ENCODE measurements at places on chromosomes 6 and 20. TPM values are rescaled to one million over a fixed set of nuclear protein-coding genes. Genes with fewer than 3 reads are reported as not detected.

Gene KIFC1
- total RNA-seq: 0.63 TPM

Gene SAMD3
- 2.1 TPM for total RNA-seq

Gene METTL24
- total RNA-seq: 2.4 TPM

Gene TFAP2D
- not detected for total RNA-seq

Gene SSTR4
- not detected for total RNA-seq

- DNase-seq: no peak
Observed at GRCh38 chr6:134706153-134706552, 243.7 kb downstream of the ALDH8A1 start.

DNA sequence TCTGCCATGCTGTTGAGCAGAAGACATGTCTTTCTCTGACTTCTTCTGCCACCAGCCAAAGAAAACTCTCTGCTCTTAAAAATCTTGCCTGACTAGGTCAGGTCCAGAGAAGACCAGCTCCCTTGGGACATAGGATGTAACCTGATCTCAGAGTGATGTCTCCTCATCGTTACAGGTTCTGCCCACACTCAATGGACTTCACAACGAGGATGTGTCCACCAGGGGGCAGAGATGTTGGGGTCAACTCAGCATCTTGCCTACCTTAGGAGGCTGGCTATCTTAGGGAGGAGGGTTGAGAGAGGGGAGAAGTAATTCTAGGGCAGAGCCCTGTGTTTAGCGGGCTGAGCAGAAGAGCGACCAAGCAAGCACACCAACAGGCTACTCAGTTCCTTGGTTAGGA, 207.6 kb upstream of the CDH4 start:
- DNase-seq: no peak

GRCh38 chr6:8194490-8194889, 92.1 kb upstream of the EEF1E1 start:
- no peak for DNase-seq

GRCh38 chr20:57724610-57725405, 15.0 kb upstream of the PMEPA1 start:
- no peak for DNase-seq

DNA sequence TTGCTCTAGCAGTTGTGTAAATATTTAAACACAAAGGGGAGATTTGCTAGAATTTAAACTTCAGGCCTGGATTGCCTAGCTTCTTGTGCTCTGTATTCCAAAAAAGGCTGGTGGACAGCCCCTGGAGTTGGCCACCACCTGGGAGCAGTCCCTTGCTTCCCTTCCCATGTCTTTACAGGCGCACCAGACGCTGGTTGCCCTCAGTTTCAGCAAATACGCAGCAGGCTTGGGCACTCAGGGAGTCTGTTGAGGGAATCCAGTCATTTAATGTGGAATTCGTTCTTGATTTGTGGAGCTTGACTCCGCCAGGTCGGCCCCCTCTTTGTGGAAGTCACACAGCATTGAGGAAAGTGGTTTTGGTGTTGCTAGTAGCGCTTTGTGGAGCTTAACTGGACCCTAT, 156.8 kb downstream of the DTNBP1 start:
- DNase-seq: no peak

- no peak for DNase-seq
Observed at GRCh38 chr6:31075528-31075927, 36.8 kb downstream of the C6orf15 start.

DNA sequence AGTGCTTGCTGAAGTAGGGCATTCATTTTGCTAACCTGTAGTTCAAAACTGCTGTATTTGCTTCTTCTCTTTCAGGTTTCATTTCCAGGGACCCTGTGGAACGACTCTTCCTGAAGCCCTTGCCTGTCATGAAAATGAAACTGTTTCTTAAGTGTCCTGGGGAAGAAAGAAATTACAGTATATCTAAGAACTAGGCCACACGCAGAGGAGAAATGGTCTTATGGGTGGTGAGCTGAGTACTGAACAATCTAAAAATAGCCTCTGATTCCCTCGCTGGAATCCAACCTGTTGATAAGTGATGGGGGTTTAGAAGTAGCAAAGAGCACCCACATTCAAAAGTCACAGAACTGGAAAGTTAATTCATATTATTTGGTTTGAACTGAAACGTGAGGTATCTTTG, 3.4 kb upstream of the NOL7 start:
- no peak for DNase-seq

GRCh38 chr6:97361286-97361685, 78.3 kb upstream of the MMS22L start:
- DNase-seq: no peak

DNA sequence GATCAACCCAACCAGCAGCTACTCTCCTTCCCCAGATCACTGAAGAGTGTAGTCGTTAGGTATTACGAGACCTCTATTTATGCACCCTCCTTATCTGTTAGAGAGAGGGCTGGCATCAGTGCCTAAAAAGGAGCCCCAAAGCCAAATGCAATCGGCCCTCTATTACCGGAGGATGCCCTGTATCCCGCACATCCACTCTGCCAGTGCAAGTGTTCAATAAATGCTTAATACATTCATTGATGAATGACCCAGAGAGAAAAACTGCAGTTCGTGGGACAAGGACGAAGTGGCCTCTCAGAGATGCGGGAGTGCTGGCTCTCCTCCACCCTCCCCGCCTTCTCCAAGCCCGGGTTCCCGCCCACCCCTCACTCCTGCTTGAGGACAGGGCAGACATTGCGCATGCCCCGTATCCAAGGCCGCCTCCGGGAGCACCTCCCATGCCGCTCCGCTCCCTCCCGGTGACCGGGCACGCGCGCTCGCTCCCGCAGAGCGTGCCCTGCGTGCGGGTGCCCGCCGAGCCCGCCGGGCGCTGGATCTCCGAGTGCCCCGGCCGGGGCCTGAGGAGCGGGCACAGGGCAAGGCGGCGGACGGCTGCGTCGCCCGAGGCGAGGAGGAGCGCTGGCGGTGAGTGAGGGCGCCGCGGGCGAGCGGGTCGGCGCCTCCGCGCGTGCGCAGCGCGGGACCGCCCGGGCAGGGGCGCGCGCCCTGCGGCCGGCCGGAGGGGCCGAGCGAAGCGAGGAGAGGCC, 27.2 kb upstream of the BTBD3 start:
- DNase-seq: peak; percentile 50

GRCh38 chr20:49937027-49937929, 1.1 kb downstream of the RNF114 start:
- DNase-seq: no peak

DNA sequence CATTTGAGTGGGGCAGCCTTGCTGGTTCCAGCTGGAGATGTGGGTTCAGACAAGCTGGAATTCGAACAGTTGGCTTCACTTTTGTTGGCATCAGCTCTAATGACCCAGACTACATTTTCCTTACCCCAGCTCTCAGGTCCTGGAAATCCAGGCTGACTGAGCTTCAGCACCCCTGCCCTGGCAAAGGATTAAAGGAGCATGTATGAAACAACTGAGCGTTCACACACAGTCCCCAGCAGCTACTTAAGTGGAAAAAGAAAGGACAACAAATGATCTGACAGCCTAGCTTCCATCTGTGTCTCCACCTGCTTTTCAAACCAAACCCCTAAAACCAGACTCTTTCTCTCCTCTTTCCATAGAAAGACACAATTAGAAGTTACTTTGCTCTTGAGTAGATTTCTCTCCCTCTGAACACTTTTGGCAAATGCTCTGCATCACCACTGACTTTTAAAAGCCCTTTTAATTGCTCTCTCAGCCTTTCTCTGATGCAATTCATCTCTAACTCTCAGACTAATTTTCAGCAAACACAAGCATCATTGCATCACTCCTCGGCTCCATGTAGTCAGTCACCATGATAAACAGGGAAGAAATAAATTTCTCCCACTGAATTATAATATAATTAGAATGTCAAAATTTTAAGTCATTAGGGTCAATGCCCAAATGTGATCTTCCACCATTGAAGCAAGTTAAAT, 28.1 kb downstream of the ROS1 start:
- no peak for DNase-seq

- DNase-seq: no peak
Observed at GRCh38 chr6:142897659-142898058, 47.3 kb downstream of the HIVEP2 start.

DNA sequence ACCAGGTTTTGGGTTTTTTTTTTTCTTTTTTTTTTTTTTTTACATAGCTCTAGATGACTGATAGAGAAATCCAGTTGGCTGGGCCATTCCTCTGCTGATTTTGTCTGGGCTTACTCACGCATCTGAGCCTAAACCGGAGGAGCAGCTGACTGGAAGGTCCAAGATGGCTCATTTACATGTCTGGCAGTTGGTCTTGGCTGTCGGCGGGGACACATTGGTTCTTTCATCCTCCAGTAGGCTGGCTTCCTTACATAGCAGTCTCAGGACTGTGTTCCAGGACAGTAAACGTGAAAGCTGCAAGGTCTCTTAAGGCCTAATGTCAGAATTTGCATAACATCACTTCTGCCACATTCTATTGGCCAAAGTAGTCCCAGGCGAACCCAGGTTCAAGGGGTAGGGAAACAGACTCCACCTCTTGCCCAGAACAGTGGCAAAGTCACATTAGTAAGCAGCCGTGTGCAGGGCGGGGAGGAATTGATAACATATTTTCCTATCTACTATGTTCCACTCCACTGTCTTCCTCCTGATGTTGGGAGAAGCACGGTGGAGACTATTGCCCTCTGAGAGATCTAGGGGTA, 87.0 kb downstream of the CDH22 start:
- no peak for DNase-seq

DNA sequence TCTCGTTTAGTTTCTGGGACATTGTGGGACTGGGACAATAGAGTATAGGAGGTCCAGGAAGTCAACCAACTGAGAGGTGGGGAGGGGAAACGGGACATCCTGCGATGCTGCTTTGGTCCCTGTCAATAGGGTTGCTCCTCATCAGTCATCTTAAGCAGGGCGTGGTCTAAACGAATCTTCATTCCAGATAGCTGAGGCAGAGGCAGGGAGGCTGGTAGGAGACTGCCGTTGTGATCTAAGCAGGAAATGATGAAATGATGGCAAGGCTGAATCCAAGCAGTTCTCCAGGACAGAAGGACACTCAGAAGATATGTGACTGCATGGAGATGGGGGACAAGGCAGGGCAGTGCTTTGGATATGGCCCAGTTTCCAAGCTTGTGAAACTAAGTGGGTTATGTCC, 953.4 kb downstream of the KIF16B start:
- DNase-seq: no peak

DNA sequence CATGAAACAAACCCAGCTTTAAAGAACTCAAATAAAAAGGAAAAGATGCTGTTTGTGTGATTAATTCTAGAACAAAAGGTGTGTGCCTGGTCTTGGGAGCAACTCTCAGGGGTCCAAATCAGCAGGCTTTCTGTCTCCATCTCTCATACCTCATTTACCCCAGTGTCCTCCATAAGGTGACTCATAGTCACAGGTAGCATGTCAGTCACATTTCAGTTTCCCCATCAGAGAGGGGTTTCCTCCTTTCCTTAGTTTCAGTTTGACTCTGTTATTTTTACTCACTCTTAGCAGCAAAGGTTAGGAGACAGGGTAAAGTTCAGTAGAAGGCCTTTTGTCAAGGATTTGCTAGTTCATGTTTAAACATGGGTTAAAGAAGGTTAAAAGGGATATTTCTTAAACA, 46.2 kb downstream of the OGFRL1 start:
- DNase-seq: no peak

DNA sequence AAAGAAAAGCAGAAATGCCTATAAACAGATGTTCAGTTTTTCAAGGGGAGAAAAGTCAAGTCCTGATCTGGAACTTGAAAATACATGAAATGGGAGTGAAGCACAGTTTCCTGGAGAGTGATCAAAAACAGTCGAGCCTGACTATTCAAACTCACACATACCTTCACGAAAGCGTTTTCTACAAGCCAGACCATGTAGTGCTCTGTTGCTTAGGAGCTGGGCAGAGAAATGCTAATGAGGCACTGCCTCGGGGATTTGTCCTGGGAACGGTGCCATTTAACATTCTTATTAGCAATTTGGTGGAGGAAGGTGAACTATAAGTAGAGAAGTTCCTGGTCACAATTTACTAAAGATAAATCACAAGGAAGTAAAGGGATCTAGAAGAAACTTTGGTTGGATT, 5.9 kb downstream of the NHSL1 start:
- no peak for DNase-seq

- peak; percentile 67 for DNase-seq
Observed at GRCh38 chr6:33161354-33162331, 30.6 kb downstream of the COL11A2 start.

DNA sequence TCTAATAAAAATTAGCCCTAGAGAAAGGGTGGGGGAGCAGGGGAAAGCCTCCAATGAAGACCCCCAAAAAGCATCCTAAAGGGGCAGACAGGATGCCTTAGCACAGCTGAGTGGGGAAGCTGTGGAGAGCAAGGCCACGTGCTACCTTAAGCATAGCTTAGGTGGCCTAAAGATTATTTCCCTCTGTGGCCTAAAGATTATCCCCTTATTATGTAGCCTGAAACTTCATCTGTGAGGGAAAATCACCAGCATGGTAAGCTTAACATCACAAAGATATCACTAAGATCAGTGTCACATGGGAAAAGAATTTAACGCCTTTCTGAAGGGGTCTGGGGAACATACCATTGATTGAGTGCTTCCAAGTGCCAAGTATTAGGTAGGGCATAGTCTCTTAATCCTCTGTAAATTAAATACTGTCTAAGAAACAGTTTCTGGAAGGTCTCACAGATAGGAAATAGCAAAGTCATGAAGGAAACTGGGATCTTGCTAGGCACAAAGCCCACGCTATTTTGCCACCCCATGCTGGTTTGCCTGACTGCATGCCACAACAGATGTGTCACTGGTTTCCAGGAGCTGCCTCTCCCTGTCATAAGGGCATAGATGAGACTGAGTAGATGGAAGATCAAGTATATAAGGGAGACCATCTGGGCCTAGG, 170.0 kb downstream of the HACE1 start:
- DNase-seq: no peak

GRCh38 chr6:837380-837779, 144.4 kb upstream of the EXOC2 start:
- DNase-seq: no peak

DNA sequence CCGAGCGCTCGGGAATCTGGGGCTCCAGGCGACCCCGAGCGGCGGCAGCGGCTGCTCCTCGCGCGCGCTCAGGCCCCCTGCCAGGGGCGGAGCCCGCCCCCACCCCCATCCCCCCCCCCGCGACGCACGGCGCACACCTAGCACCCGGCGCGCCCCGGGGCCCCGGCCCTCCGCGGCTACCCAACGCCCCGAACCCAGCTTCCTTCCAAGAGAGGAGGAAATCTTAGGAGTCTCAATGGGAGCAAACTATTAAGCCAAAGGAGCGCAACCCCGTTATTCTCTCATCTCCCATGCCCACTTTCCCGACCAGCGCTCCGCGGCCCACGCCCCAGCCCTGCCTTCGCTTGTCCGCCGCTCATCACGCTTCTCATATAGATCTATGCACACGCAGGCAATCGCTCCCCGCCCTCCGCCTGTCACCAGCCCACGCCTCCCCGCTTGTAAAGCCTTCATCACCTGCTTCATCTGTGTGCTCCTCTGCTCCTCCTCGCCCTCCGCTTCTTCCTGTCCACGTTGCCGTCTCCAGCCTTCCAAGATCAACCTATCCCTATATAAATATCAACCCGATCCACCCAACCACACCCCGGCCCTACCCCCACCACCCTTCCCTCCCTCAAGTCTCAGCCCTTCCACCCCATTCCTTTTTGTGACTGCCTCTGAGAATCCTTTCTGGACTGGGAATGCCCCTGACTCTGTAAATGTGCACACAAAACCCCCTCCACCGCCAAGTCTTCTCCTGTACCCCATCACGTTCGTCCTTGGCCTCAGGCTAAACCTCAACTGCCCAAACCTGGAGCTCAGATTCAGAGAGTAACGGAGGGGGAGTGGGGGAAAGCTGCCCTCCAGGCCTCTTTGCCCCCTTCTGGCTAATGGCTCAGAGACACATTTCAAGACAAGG, at the start of gene DLK2:
TSS of gene DLK2 (minus strand) at position 18 of the 898 bp plus-strand sequence. CDS start 723 bp downstream, outside the sequence.
- DNase-seq: no peak
